ENCODE measurements at places on chromosomes 12 and 14.

DNA sequence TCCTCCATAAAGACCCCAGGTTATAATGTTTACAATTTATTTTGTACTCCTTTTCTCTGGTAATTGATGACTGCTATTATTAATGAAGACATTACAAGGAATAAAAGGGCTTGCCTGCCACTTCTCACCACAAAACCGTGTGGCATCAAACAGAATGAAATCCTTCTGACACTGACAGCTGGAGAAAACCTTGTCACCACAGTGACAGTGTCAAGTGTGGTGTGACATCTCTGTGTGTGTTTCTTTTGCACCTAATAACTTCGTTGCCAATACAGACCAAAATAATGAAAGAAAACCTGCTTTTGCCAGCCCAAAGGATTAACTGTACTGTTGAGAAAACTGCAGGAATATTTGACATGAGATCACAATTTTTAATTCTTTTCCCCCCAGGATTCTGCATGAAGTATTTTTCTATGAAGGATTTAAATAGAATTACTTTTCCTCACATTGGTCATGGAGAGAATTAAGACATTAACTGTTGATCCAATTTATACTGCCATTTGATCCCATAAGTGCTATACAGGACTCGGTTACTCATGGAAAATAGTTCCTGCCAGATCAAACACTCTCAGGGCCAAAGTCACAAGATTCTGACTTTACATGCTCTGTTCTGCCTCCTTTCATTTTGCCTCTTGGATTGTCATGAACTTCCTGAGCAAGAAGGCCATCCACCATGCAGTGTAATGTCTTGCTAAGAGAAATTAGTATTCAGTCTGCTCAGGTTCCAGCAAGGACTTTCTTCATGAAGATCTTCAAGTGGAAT is 60.4 kb upstream of the IFNG-AS1 start:
- no peak for DNase-seq

DNA sequence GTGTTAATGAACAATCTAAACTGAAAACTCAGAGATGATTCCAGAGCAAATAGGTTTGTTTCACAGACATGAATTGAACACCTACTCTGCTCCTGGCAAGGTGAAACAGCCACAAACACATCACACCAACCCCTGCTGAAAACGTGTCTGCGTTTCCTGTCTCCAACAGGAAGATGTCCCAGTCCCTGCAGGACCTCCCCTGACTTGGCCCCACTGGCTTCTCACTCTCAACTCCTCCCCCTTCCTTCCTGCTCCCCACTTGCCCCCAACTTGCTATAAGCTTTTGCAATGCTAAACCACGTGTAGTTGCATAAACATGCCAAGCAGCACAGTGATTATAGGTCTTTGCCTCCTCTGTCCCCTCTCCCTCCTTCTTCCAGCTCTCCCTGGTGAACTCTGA is 567.6 kb downstream of the BCL11B start:
- DNase-seq = no peak

DNA sequence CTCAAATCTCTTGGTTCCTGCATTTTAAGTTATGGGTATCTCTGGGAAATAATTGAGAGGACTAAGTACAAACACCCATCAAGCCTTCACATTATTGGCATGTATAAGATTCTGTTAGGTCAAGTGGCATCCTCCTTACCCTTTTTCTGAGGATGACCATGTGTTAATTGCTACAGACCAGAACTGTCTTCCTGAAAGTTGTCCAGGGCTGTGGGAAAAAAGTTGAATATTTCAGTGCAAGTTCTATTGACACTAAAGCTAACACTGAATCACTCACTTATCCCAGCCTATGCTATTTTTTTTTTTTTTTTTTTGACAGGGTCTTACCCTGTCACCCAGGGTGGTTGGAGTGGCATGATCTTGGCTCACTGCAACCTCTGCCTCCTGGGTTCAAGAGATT is 130.1 kb upstream of the HIF1A start:
- DNase-seq = no peak

DNA sequence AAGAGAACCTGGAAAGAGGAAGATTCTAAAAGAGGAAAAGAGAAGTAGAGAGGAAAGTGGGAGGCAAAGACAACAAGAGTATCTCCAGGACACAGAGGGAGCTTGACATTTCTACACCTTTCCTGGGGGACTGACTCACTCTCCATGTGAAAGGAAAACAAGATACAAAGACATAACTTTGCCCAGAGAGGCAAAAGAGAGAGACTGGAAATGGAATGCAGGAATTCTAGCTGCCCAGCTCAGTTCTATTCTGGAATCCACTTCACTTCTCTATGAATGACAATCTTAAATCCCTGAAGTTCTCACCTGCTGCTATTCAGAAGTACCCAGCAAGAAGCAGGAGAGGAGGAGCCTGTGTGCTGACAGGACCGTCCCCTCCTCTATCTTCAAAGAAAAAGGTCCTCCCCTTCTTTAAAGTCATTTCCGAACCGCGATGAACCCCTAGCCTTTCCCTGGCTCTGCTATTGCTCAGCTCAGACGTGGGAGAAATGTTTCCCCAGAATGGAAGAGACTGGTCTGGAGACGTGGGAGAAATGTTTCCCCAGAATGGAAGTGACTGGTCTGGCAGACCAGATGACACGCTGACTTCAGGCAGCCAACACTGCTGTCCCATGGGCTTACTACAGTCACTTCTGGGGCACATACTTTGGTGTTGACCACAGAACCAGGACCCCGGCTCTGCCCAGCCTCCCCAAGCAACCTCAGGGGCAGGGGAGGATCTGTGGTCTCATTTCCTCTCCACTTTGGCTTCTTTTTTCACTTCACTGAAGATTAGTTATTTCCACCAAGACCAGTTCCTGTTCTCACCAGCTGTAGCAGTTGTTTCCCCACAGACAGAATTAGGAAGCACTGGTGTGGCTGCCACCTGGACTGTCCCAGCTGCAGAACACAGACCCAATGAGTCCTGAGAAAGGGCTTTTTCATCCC is 8.3 kb downstream of the FMNL3 start:
- no peak for DNase-seq

GRCh38 chr14:59305231-59305630 is 116.8 kb downstream of the DAAM1 start:
- DNase-seq = no peak

DNA sequence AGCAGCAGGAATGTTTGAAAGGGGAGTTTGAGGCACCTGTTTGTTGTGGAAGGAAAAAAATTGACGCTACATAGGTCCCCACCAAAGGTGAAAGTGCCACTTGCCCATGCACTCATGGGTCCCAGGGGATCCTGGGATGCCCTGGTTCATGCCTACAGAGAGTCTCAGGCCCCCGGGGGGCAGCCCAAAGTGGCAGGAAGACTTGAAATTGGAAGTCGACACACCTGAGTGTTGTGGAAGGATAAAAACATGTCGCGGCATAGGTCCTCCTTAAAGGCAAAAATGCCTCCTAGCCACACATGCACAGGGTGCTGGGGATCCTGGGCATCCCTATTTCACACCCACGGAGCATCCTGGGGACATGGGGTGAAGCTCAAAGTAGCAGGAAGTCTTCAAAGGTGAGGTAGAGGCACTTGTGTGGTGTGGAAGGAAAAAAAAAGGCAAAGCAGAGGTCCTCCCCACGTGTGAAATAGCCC is 576.1 kb downstream of the ALG10 start:
- no peak for DNase-seq

- no peak for DNase-seq
Measured at GRCh38 chr14:52202151-52202550, 65.3 kb upstream of the PTGDR start.

DNA sequence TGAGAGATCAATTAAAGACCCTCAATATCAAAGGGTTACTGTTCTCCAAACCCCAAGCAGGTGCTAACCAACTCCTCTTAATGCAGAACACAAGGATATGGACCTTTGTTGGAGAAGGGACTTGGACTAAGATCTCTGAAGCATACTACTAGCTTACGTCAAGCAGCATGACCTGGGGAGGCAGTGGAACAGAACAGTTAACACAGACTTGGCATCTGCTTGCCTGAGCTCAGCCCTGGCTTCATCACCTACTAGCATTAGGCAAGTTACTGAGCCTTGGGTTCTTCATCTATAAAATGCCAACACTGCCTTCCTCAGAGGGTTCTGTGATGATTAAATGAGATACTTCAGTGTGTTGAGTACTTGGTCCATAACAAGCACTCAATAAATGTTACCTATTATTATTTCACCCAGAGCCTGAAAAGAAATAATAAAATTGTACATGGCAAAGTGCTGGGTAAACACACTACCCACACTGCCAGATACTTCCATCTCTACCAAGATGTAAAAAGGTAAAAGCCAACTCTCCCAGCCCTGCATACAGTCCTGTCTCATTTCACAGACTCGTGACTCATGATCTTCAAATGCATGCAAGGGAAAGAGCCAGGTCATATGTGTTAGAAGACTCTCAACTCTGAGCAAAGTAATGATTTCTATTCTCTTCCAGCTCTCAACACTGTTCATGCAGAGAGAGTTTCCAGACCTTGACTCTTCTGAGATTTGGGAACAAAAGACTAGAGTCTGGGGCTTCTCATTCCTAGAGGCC is 39.7 kb downstream of the FMNL3 start:
- DNase-seq = no peak

GRCh38 chr12:98109266-98109665 is 406.1 kb upstream of the TMPO start:
- DNase-seq = no peak

DNA sequence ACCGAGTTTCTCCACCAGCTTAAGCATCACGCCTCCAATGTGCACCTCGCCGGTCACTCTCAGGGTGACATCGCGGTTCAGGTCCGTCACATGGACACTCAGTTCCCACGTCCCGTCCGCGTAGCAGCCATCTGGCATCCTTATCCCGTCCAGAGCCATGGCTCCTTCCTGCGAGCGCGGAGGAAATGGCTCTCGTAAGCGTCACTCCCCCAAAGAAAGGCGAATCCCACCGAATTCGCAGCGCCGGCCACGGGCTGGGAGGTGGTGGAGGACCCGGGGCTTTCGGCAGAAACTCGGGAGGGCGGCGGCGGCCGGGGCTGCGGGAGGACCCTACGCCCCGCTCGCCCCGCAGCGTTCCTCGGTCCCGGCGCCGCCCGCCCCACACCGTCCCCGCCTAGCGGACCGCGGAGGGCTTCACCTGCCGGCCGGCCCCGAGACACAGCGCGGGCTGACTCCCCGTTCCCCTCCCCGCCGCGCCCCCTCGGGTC is 396 bp downstream of the FERMT2 start:
- DNase-seq = peak; percentile 22

DNA sequence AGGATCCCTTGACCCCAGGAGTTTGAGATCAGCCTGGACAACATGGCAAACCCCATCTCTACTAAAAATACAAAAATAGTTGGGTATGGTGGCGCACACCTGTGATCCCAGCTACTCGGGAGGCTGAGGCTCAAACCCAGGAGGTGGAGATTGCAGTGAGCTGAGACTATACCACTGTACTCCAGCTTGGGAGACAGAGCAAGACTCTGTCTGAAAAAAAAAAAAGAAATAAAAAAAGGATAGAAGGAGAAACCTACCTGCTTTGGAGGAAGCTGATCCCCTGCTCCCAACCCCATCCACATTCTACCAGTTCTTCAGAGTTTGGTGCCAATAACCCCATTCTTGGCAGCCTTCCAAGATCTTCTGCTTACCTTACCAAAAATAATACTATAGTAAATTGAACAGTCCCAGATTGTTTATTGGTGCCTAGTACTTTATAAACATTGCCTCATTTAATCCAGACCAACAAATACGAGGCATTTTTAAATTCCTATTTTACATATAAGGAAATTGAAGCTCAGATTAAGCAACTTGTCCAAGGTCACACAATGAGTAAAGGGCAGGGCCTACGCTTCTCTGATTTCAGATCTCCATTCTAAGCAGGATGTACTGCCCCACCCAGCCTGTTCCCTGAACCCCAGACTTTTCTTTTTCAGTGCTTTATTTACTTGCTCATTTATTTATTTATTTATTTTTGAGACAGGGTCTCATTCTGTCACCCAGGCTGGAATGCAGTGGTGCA is 33.2 kb upstream of the FAM222A start:
- DNase-seq = no peak

DNA sequence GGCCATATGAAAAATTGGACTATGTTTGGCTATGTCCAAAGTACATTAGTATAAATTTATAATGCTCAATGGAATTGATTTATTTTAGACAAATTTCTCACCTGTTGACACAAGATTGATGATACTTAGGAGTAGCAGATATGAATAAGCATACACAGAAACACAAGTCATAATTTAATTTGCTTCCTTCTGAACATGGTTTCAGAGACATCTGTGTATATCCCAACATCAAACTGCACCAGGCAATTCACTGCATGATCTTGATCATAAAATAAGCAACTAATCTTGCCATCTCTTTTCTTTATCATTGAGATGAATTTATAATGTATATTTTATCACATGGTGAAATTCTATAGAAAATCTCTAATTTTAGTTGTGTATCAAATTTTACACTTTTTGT is 3.8 kb downstream of the CLECL1 start:
- DNase-seq = no peak

DNA sequence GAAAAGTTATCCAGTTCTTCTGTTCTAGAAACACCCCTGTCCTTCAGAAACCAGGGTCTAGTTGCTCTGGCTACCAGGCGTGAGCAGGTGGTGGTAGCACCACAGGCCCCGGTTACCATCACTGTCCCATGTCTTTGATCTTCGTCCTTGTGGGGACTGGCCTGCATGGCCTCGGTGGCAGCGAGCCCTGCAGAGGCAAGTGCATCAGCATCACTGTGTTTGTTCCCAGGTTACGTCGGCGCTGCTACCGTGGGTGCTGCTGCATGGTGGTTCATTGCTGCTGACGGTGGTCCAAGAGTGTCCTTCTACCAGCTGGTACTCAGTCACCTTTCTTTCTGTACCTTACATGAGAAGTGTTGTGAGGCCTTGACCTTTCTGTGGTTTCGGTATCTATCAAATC is 58.9 kb downstream of the ANAPC7 start:
- DNase-seq = no peak

DNA sequence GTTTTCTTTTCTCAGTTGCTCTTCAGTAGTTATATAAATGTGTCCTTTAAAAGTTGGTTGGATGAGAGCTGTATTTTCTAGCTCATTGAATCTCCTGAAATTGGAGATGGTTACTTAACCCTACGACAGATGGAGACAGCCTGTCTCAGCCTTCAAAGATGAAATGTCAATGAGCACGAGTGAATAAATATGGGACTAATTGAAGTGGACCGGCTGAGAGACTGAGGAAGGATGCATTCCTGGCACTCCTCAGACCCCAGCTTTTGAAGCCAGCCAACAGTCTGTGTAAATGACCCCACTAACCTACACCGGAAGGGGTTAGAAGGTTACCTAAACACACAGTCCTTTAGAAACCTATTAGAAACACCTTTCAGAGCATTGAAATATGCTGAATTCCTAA is 46.6 kb downstream of the PDZRN4 start:
- no peak for DNase-seq

DNA sequence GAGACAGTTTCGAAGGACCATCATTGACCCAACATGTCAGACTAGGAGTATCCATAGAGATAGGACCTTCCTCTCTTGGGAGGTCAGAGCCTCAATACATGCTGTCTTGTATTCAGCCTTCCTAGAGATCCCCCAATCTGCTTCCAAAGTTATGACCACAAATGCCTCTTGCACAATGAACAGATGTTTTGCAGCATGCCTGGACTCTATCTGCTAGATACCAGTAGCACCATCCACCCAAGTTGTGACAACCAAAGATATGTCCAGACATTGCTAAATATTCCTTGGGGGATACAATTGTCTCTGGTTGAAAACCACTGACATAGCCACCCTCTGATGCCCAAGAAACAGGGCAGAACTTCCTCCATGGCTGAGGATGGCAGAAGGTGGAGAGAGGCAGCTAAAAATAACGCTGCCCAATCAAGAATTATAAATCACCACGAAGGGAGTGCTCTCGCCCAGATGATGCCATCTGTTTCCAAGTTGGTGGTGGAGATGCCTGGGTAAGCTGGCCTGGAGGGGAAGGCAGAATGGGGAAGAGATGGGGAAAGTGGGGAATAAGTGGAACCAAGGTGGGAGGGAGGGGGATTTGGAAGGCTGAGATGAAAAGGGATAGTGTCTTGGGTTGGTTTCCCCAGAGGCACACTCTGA is 42.9 kb upstream of the NOS1 start:
- DNase-seq = no peak

Measured in H54 (cell line).